ENCODE measurements at places on chromosomes 11 and 22. TPM values are rescaled to one million over a fixed set of nuclear protein-coding genes. Genes with fewer than 3 reads are reported as not detected.

The FAM118B gene
- 16.4 TPM for total RNA-seq

The TMPRSS6 gene
- not detected for total RNA-seq

The MS4A7 gene
- total RNA-seq: 26.9 TPM

The SMIM35 gene
- total RNA-seq: not detected

The CD248 gene
- total RNA-seq: 6.1 TPM

DNA sequence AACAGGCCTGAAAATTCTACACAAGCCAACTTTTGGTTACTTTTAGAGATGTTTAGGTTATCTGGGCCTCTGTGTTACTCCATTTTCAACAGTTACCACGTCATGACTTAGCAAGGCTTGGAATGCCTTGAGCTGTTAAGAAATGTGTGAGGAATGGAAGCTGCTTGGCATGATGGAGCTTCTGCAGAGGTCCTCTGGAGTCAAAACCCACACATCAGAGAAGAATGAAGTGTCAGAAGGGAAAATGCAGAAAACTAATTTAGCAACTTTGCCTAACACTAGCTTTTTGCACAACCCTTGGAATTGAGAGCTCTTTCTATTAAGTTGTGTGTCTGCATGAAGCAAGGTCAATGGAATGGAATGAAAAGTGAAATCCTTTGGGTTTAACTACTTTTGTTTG is 27.4 kb downstream of the FAT3 start:
- no peak overlapping the region for H3K4me3 ChIP-seq
- no peaks in the 10 kb centered on the region for H3K4me1 ChIP-seq
- H3K27ac ChIP-seq: no peak overlapping the region

GRCh38 chr11:130760515-130761125 is 155.7 kb downstream of the SNX19 start:
- H3K4me1 ChIP-seq: no peaks in the 10 kb centered on the region
- H3K4me3 ChIP-seq: no peak overlapping the region
- DNase-seq: no peak
- no peaks in the 10 kb centered on the region for H3K27me3 ChIP-seq
- no peak overlapping the region for H3K27ac ChIP-seq

- peaks cover 21% of the 10 kb centered on the region for H3K4me1 ChIP-seq
- DNase-seq: no peak
- no peaks in the 10 kb centered on the region for H3K36me3 ChIP-seq
- H3K27me3 ChIP-seq: no peaks in the 10 kb centered on the region
Measured at GRCh38 chr22:28229566-28230485, 310.8 kb upstream of the PITPNB start.

- no peaks in the 10 kb centered on the region for H3K36me3 ChIP-seq
- H3K4me1 ChIP-seq: no peaks in the 10 kb centered on the region
- DNase-seq: no peak
- no peaks in the 10 kb centered on the region for H3K27me3 ChIP-seq
- H3K27ac ChIP-seq: peak overlapping the region; percentile 61
Measured at GRCh38 chr11:12727563-12728211, 53.5 kb downstream of the TEAD1 start.

- no peak overlapping the region for H3K27ac ChIP-seq
- H3K4me1 ChIP-seq: no peaks in the 10 kb centered on the region
- H3K4me3 ChIP-seq: no peak overlapping the region
- no peaks in the 10 kb centered on the region for H3K36me3 ChIP-seq
Measured at GRCh38 chr11:10197091-10197490, 96.9 kb downstream of the SBF2 start.

DNA sequence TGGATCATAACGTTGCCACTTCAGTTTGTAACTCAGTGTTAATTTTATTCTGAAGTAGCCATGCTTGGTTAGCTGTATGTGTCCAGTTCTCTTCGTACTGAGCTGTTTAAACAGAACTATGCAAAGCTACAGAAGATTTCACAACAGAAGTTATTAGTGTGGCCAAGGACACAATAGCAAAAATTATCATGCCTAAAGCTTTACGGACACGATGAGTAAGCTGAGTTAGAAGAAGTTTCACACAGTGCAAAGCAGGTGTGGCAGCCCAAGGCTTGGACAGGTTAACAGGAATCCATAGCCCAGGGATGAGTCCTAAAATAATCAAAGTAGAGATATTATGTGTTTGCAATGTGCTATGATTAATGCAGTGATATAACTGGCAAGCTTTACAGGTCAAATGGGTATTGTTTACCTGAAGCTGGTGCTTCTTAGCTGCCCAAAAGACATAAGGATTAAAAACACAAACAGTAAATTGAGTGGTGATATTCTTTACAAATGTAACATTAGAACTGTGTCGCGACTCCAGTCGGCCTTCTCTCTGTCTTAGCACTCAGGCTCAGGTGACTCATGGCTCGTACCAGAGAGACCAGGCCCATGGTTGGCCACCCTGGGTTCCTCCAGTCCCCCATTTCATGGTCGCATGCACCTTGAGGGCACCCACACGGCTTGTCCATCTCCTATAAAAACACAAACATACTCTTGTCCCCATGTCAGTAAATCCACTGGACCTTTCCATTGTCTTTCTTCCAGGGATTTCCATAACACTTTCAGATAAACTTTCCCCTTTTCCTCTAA is 35.5 kb upstream of the NCAM1 start:
- H3K4me3 ChIP-seq: no peak overlapping the region
- H3K27ac ChIP-seq: no peak overlapping the region
- no peaks in the 10 kb centered on the region for H3K4me1 ChIP-seq
- no peak for DNase-seq

DNA sequence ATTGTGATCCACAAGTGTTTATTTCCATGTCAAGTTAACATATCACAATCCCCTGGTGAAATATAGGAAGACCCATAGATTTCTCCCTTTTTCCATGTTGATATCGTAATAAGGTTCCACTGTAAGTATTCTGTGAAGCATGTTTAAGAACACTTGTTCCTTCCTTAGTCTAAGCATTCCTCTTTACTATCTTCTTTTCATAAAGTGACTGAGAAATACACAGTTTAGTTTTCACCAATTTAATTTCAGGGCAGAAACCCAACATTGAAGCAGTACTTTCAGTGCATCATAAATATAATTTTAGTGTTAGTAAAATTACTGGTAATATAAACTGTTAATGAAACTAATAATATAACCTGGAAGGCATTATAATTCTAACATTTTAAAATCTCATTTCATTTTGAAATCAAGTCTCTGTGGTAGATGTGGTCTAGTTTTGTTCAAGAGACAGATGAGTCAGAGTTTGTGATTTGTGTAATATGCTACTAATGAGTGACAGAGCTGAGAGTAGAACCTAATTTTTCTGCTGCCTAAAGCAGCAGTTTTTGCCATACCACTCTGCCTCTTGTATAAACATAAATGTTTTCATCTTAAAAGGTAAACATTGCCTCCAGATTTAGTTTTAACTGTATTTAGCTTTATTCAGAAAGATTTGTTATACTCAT is 79.4 kb downstream of the ATM start:
- H3K4me3 ChIP-seq: no peak overlapping the region
- H3K27me3 ChIP-seq: no peaks in the 10 kb centered on the region
- DNase-seq: no peak
- H3K27ac ChIP-seq: no peak overlapping the region

DNA sequence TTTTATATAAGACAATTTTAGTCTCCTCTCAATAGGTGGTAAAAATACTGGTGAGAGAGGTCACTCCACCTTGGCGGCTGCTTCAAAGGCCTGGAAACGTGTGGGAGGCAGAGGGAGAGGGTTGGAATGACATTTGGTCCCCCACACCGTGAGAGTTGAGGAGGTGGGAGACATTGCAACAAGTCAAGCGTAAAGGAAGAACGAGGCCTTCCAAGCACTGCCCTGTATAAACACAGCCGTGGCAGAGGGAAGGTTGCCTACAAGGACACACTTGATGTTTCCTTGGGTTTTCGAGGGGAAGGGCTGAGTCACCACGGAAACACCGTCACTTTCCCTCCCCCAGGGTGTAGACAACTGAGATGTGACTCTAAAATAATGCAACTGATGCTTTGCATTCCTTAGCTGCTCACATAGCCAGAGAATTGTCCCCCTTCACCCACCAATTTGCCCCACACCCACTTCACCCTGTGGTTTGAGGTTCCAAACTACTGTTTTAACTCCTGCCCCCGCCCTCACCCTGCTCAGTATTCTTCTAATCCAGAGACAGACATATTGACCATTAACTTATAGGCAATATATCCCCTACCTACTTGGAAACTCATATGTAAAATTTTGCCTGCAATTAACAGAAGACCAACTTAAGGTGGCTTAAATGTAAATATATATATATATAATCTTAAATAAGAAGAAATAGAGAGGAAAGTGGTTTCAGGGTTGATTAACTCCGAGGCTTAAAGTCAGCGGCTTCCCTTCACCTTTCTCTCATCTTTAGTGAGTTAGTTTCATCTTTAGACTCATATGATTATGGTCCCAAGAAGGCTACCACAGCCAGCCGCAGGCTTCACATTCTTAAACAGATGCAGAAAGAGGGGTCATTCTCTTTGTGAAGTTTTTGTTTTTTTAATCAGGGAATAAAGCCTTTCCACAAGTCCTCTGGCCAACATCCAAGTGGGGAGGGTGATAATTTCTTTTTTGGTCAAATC is 54.1 kb upstream of the BDNF start:
- no peak overlapping the region for H3K27ac ChIP-seq
- H3K36me3 ChIP-seq: no peaks in the 10 kb centered on the region
- H3K4me1 ChIP-seq: no peaks in the 10 kb centered on the region
- H3K4me3 ChIP-seq: no peak overlapping the region

- no peaks in the 10 kb centered on the region for H3K36me3 ChIP-seq
- no peak overlapping the region for H3K4me3 ChIP-seq
- no peak overlapping the region for H3K27ac ChIP-seq
- no peaks in the 10 kb centered on the region for H3K27me3 ChIP-seq
Measured at GRCh38 chr11:82865841-82866240, 34.4 kb downstream of the PRCP start.

- H3K4me3 ChIP-seq: no peak overlapping the region
- DNase-seq: no peak
Measured at GRCh38 chr11:82845356-82846353, 54.6 kb downstream of the PRCP start.

- no peak overlapping the region for H3K4me3 ChIP-seq
- no peaks in the 10 kb centered on the region for H3K36me3 ChIP-seq
Measured at GRCh38 chr22:20844055-20845037, 14.3 kb downstream of the PI4KA start.

GRCh38 chr11:46498968-46499367 is 94.9 kb downstream of the AMBRA1 start:
- no peak for DNase-seq
- H3K27me3 ChIP-seq: no peaks in the 10 kb centered on the region
- H3K27ac ChIP-seq: no peak overlapping the region
- H3K4me3 ChIP-seq: no peak overlapping the region

DNA sequence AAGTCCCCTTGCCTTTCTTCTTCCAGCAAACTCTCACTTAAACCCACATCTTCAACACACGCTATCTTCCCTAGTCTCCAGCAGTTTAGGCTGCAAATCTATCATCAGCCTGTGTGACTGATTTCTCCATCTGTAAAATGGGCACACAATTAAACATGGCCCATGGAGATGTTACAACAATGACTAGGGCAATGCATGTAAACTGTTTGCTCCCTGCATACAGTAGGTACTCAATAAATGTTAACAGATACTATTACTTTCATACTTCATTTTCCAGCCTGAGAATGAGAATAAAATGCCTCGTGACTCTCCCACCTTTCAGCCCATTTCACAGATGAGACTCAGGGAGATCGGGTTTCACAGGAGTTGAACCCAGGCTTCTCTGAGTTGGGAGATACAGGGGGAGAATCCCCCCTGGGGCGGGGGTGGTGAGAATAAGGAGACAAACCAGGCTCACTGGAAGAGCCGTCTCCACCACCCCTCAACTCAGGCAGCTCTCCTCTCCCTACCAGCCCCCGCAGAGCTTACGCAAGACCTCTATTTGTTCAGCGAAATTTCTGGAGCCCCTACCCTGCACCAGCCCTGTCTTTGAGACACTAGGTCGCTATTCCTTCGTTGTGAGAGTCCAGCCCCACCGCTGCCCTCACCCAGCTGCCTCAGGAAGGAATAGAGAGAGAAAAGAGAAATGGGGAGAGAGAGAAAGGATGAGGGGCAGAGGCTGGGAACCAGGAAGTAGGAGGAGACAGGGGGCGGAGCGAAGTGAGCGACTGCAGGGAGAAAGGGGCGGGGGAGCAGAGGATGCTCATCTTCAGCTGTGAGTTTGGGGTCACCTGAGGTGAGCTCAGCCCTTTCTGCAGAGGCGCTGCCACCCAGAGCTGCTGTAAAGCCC is 42.1 kb upstream of the KLHL35 start:
- H3K4me3 ChIP-seq: no peak overlapping the region
- H3K4me1 ChIP-seq: peaks cover 7% of the 10 kb centered on the region
- no peak for DNase-seq
- H3K27ac ChIP-seq: peak overlapping the region; percentile 14

DNA sequence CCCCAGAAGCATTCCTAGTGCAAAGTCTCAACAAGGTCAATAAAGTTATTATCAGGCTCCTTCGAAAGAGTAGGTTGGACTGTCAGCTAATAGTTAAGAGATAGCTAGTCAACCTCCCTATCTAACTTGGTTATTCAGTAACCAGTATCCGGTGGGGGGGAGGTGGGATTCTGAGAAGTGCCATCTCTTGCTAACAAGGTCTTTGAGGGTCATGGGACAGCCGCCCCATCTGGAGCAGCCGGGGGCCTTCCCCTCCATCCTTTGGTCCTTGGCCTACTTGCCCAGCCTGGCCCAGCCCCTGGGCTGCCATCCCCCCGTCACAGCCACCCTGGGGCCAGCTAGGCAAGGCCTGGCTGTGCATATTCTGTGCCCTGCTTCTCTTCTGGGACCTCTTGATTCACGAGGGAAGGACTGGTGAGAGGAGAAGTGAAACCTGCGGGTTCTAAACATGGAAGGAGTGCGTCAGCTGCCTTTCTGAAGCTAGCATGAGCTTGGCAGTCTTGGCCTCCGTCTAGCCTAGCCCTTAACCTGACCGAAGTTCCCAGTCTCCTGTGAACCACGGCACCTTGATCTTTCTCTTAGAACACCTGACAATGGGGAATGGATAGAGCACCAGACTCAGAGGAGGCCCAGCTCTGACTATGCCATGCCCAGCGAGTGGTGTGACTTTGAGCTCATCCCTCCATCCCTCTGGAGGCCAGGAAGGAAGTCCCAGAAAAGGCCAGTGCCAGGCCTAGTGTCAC is 9.3 kb downstream of the SLC37A2 start:
- H3K36me3 ChIP-seq: no peaks in the 10 kb centered on the region
- H3K4me1 ChIP-seq: no peaks in the 10 kb centered on the region
- H3K27ac ChIP-seq: no peak overlapping the region
- peak; percentile 71 for DNase-seq
- H3K4me3 ChIP-seq: no peak overlapping the region

Data from sigmoid colon (tissue), 7 donors.